Ecto neural progenitor cell (in vitro differentiated cells): ENCODE measurements at places on chromosomes 2 and 18.

DNA sequence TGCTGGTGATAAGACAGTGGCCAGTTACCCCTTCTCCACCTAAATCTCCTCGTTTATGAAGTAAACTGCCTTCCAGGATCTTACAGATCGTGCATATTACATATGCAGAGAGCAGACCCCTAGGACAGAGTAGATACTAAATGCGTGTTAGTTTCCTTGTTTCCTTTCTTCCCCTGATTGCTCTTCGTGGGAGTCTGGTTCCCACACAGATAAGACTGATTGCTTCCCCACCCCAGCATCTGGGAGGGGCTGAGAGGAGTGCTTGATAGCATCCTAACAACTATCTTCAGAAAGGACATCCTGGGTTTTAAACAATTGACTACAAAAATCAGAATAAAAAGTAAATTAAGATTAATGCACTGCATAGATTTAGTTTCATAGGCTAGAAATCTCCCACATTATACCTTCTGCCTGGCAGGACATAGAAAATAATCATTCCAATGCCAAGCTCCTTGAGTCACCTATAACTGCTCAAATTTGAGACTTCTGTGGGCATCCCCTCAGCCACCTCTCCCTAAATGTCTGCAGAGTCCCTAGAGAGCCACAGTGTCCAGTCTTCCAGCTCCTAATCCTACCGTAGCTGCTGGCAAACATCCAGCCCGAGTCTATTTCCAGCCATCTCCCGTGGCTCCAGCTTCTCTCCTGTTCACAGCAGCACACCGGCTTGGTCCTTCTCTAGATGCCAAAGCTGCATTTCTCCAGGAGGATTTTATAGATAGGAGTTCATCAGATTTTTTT lies 128.3 kb downstream of the LRRC30 start:
- DNase-seq = no peak

DNA sequence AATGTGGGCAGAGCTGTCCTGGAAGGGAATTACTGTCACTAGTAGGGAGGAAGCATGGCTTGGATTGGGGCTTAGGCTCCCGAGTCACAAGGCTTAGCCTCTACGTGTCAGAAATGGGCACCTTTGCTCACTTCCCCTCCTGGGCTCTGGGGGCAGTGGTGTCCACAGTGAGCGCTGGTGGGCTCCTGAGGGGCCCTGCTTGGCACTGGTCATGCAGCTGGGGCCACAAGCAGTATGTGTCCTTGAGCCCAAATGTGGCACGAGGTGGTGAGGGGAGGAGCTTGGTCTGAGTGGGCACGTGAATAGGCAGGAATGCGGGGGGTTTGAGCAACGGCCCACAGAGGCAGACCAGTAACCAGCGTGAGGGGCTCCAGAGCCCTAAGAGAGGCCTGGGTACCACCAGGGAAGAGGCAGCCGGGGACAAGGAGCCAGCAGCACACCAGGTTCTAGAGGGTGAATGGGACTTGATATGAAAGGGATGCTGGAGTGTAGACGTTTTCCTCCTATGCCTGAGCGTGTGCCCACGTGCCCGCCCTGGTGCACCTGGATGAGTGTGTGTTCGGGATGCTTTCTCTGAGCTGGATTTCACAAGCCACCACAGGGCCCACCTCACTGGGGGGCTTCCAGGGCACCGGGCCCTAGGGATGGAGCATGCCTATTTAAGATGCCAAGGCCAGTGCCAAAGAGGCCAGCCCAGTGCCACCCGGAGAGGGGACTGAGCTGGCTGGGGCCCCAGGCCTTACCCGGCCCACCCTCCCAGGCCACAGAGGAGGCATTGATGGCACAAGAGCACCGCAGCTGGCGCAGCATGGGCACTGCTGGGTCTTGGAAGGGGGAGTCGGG lies 22.8 kb upstream of the PTMA start:
- DNase-seq = no peak

- no peak for DNase-seq
Measured at GRCh38 chr2:211061612-211062296, 505.4 kb downstream of the CPS1 start.

GRCh38 chr2:9951522-9952285 lies at the start of gene GRHL1:
GRHL1 (plus strand) TSS chr2:9951693; CDS start chr2:9951834, 141 bp downstream.
- DNase-seq = peak; percentile 96

- no peak for DNase-seq
Measured at GRCh38 chr18:58977801-58978200, 113.1 kb downstream of the ZNF532 start.

GRCh38 chr2:120626566-120626965 lies 109.1 kb upstream of the GLI2 start:
- no peak for DNase-seq

DNA sequence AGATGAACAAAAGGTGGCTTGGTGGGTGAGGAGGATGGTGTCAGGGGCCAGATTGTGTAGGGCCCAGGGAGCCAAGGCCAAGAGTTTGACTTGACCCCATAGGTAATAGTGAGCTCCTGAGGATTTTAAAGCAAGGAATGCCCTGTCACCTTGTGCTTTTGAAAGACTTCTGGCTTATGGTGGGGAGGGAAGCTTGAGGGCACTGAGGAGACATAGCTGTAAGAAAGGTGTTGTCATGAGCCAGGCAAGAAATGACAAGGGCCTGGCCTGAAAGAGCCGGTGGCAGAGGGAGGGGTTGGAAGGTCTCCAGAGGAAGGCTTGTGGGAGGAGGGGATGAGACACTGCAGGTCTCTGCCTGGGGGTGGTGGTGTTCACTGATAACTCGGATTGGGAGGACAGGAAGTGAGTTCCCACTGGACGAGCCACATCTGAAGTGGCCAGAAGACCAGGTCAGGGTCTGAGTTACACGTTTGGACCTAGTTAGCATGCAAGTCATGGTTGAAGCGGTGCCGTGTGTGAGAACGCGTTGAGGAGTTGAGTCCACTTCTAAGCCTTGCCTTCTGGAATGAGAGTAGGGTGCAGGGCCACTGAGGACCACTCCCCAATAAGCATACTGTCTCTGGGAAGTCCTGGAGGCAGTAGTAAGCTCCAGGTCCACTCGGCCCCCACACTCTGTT lies 64.3 kb downstream of the TET3 start:
- no peak for DNase-seq

DNA sequence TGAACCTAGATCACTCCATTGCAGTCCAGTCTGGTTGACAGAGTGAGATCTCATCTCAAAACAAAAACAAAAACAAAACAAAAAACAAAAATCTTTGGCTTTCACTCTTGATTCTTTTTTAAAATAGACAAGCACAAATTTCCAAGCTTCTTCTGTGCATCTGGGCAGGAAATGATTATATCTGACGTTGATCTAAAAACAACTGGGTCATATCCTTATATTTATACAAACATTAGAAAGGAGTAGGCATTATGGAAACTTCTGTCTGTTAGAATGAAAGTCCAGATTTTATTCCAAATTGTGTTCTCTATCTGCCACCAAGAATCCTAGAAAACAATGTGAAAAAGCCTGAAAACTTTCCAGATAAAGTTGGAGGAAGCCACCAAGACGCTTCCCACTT lies 26.2 kb upstream of the PMAIP1 start:
- DNase-seq = no peak

- DNase-seq = peak; percentile 4
Measured at GRCh38 chr2:233426619-233427342, 72.5 kb downstream of the DGKD start.

DNA sequence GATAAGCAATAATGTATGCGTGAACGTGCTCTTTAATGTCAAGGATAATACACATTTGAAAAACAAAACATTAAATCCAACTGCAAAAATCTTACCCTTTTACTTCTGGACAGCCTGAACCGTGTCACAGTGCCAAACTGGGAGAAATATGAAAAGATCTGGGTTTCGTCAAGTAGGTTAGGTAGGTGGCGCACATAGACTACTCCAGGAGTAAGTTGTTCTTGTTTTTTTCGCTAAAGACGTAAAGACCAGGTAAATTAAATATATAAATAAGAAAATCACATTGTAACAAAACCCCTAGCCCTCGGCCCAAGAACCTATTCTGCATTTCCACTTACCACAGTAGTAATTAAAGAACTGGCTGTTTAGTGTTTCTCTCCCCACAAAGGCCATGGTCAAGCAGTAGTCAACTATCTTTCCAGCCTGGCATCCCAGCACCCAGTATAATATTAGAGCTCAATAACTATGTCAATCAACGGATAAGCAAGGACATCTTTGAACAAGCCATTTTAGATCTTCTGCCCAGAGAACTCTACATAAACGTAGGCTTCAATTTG lies 1.1 kb downstream of the NIFK start:
- DNase-seq = no peak

- no peak for DNase-seq
Measured at GRCh38 chr2:3277748-3278520, 99.7 kb downstream of the EIPR1 start.

- no peak for DNase-seq
Measured at GRCh38 chr2:111620281-111620680, 263.7 kb downstream of the ANAPC1 start.

DNA sequence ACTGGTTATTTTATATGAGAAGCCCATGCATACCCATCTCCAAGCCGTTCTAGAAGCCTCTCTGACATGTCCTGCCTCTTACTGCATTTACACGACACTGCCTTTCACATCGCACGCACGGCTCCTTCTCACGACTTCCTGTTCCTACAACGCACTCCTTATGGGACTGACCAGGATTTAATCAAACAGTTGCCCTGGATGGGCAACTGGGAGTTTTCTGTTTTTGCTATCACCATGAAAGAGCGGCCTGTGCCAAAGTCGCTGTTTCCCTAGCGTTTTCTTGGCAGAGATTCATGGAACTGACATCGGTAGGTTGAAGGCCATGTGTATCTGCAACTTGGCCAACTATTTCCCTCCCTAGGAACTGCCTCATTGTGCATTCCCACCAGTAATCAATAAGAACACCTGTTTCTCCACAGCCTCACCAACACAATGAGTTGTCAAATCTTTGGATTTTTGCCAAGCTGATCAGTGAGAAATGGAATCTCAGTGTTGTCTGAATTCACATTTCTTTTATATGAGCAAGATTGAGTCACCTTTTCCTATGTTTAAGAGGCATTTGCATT lies 97.2 kb upstream of the OTOS start:
- peak; percentile 29 for DNase-seq

- no peak for DNase-seq
Measured at GRCh38 chr18:48139431-48140347, 209.2 kb upstream of the SMAD2 start.

DNA sequence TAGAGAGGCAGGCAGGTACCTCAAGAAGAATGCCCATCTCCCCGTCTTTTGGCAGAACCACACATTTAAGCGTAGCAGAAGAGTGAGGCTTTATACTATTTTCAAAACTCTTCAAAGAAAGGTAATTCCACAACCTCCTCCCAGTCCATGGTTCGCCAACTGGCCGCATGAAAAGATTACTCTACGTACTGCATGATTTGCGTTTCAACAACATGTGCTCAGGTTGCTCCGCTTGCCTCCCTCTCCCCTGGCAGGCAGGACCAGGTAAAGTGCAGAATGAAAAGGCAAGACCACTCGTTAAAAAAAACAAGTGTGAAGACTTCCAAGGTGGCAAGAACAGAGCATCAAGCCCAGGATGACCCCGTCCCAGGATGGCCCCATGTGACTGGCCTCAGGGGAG lies 143.7 kb downstream of the SP3 start:
- no peak for DNase-seq

DNA sequence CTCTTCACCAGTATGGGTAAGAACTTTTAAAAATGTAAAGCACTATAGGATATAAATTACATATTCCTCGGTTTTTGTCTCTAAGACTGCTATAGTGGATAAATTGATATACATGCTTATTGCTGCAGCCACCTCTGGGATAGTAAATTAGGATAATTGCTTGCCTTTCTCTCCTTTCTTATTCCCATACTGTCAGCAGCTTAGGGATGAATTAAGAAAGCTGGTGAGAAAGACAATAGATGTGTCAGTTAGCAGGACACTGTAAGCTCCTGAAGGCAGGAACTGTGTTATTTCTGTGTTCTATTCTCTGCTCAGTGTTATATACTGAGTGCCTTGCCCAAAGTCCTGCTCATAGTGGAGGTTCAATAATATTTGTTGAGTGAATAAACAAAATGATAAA lies 828.6 kb upstream of the ACVR2A start:
- no peak for DNase-seq

GRCh38 chr2:231667496-231667895 lies 40.8 kb upstream of the PTMA start:
- DNase-seq = no peak

DNA sequence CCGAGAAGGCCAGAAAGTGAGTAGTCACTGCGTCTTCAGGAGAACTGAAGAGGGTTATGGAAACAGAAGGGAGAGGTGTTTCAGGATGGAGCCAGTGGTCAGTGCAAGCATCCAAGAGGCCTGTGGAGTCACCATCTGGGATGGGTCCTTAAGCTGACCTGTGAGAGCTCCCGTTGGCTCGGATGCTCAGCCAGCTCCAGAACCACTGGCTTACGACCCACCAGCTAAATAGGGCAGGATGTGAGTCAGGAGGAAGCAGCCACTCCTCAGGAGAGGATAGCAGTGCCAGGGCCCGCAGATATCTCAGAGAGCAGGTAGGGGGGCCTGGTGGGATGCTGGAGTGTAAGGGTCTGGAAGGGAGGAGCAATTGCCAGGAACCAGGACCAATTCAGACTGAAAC lies 63.1 kb upstream of the B3GNT7 start:
- DNase-seq = no peak

DNA sequence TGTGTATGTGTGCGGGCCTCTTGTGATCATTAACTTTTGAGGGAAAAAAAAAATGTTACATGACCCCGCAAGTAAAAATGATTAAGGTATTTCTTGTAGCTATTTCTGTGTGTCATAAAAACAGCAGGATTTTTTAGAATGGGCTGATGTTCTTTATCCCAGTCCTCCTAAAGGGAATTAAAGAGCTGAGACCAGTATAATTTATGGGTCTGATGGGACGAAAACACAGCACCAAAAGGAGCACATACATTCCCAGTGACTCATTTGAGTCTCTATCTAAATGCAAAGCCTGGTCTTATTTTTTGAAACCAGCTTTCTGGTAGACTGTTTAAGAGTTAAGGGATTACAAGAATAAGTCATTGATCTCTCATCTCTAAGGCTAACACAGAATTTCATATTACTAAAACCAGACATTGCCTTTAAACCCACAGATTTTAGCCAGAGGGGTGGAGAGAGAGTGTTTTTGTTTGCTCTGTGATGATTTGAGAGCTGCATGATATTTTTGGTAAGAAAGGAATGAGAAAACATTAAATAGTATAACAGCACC lies 342.3 kb upstream of the EPHA4 start:
- DNase-seq = no peak

DNA sequence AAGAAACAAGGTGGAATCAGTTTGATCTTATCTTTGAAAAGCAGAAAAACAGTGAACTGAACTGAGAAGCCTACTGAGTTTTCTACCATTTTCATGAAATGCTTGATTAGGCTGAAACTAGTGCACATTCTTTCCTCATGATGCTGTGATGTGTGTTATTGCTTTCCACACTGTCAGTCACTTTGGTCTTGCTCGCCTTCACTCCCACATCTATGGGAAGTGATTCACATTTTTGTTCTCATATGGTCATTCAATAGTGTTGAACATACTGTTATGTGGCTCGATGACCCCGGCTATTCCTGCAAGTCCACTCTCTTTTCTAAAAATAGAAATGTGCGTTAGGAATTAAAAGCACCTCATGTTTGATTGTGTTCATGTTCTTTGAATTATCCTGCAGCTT lies 129.7 kb downstream of the TGIF1 start:
- no peak for DNase-seq

GRCh38 chr2:145383961-145384360 lies 864.0 kb upstream of the ZEB2 start:
- no peak for DNase-seq

GRCh38 chr2:96684883-96685576 lies 42.5 kb downstream of the FER1L5 start:
- DNase-seq = no peak

- DNase-seq = no peak
Measured at GRCh38 chr18:69838620-69839411, 108.9 kb downstream of the CD226 start.

- DNase-seq = no peak
Measured at GRCh38 chr2:236805800-236806531, 236.3 kb downstream of the ACKR3 start.
